ENCODE measurements at places on chromosomes 6 and 20.

DNA sequence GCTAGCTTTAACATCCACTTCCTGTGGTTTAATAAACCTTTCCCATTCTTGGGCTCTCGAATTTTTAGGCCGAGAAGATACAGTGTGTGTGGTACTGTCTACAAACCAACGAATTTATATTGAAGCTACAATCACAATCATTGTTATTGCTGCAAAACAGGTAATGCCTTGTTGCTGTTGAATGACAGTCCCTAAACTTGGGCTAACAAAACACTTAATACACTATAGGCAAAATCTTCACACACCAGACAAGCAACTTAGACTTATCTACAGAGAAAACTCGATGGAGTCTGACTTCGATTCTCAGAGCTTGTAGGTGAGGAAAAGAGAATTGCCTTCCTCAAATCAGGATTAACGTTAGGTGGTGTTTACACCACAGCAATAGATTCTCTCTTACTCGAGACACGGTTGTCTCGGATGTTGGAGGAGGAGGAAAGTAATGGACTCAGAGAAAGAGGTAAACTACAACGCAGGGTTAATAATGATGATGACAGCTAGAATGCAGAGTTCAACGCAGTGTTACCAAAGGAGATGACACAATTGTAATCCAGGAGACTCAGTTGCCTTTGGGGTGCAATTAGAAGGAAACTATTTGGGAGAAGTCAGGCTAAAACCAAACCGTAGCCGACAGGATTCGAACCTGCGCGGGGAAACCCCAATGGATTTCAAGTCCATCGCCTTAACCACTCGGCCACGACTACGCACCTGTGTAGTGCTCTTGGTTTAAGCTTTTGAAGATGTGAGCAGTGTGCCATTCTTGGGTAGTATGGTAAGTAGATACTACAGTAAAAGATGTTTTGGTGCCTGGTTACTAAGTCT, 32.5 kb upstream of the ZNF184 start:
- peak; percentile 46 for DNase-seq

GRCh38 chr6:11828262-11828870, 49.8 kb upstream of the ADTRP start:
- no peak for DNase-seq

DNA sequence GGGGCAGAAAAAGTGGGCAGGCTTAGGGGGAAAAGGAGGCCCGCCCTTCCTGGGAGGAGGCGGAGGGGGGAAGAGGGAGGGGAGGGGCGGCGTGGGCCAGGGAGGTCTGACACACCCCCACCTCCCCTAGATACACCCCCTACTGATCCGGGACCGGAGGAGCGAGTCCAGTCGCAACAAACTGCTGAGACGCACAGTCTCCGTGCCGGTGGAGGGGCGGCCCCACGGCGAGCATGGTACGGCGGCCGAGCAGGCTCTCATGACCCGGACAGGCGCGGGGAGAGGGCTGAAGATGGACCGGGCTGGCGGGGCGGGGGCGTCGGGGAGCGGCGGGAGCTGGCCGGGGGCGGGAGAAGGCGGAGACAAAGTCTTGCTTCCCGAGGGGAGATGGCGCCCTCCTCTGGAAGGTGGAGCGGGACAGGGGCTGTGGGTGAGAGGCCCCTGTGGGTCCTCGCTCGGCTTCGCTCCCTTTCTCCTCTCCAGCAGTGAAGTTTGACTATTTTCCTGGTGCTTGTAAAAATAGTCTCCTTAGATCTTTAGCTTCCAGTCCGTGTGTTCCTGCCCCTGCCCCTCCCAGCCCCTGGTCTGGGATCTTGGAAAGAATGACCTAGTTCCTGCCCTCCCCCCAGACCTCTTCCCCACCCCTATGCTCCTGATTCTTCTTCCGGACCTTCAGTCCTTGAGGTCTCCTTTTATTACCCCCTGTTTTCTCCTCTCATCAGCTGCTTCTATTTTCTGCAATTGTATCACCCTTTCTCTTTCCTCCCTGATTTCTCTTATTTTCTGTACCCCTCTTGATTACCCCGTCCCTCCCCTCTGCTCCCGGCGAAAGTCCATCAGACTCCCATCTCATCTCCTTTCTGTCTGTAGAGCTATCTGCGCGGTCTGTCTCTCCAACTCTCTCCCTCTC, 6.1 kb downstream of the SYNGAP1 start:
- peak; percentile 82 for DNase-seq

DNA sequence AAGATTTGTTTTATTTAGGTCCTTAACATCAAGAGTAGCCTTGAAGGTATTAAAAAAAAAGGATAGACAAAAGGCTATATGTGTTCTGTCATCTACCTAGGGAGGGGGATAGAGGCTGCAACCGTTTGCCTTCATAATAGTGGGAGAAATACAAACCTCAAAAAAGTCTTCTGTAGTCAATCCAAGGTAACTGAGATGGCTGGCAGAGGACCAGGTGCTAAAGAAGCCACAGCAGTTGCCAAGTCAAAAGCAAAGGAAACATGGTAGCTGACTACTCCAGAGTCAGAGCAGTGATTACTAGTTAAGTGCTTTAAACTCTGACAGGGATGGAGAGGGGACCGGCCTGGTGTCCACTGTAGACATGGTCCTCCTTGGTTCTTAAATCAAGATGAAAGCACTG, 249.4 kb downstream of the PTPRK start:
- no peak for DNase-seq

DNA sequence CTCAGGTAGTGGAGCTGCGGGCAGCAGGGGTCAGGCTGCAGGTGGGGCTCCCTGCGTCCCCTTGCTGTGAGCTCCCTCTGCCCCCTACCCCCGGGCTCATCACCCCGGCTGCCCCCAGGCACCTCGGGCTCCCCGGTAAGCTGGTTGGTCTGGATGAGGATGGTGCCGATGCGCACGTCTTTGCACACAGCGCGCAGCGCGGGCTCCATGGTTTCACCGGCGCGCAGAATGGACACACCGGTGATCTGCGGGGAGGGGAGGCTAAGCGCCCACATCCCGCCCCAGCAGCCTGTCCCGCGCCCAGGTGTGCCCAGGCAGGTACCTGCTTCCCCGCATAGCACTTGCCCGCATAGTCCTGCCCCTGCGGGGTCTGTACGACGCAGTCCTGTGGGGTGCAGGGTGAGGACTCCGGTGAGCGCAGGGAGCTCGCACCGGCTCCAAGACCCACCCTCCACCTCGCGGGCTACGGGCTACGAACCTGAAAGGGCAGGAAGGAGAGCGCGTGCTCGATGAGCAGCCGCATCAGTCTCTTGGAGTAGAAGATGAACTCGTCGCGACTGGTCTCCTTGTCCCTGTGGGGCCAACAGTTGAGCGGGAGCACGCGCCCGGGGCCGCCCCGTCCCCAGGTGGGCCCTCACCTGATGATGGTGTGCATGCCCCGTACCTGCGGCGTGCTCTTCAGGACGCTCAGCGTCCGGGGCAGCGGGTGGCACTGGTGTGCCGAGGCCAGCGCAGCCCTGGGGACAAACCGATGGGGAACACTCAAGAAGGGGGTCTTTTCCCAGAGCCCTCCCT, 15.5 kb downstream of the UCKL1 start:
- DNase-seq: no peak

- no peak for DNase-seq
These were observed 52.9 kb upstream of the FABP7 start for GRCh38 chr6:122726649-122727048.

DNA sequence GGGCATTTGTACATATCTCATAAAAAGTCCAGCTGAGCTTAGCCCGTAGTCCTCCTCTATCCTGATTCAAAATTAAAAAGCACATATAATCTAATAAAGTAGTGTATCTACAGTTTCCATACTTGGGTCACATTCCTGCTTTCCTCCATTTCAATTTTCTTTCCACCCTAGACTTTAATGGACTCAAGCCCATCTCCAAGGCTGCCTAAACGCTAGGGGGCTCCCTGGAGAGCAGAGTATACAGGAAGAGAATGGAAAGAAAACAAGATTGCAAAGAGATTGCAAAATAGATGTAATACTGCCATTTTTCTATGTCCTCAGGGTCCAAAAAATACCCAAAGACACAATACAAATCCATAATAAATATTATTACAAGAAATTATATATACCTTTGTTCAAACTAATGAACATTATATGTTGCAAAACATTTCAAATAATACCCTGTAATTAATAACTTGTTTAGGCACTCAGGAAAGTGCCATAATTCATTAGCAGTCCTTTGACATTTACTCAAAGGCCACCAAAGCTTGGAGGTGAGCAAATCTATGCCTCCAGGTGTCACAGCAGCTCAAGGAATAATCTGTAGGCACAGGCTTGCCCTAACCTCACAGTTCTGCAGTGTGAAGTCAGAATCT, 2.4 kb upstream of the MCM3 start:
- DNase-seq: peak; percentile 24

- no peak for DNase-seq
These were observed 173.0 kb upstream of the ECI2 start for GRCh38 chr6:4308364-4308763.

- DNase-seq: no peak
These were observed 39.5 kb upstream of the MCUR1 start for GRCh38 chr6:13853871-13854270.

DNA sequence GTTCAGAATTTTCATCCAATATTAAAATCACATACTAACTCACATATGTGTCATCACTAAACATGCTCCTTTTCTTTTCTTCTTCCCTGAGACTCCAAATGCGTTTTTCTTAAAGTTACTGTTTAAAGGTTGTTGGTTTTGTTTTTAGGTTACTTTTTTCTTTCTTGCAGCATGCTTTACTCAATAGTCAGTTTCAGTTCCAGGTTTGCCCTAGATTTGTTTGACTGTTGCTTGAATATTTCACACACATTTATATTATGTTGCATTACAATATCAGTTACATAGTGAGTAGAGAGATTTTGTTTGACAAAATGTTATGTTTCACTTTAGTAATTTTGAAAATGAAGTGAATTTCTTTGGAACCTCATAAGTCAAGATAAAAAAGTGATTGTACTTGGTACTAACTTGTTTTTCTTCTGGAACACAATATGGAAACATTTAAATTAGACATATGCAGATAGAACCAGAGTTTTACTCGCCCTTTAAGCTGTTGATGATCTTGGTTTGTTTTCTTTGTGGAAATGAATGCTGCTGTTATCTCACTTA, 27.3 kb downstream of the FNDC1 start:
- DNase-seq: no peak

GRCh38 chr6:116685437-116685993, 4.5 kb downstream of the KPNA5 start:
- no peak for DNase-seq

DNA sequence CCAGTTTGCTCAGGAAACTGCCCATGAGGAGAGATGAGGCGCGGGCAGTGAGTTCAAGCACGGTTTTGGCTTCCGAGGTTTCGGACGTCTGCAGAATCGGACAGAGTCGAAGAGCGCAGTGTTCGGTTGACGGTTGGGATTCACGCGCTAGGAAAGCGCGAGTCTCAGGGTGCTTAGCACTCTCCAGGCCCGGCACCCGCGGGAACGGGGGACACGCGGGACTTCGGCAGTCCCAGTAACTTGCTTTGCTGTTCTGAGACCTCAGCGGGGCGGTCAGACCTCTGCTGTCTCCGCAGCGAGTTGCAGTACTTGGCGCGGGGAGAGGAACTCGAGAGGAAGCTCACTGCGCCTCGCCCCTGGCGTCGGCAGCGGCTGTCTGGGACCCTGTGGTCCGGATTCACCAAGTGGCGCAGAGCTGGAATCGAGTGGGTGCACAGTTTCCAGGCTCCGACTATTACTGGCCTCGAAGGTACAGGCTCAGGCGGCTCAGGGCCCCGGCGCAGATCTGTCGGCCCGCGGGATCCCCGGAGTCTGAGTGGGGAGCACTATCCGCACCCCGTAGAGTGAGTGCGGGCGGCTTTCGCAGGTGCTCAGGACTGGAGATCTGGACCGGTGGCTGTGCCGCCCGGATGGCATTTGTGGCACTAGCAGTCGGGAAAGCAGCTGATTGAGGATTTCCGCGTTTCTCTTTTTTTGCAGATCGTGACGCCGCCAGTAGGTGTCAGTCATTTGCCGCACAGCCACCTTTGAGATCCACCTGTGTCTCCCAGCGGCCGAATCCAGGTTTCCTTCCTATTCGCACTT, at the start of gene POM121L2:
TSS of gene POM121L2 (minus strand) at position 128 of the 804 bp plus-strand sequence. CDS start at position 25, 103 bp downstream.
- DNase-seq: peak; percentile 2

GRCh38 chr6:75167325-75167724, 38.5 kb downstream of the COL12A1 start:
- no peak for DNase-seq

DNA sequence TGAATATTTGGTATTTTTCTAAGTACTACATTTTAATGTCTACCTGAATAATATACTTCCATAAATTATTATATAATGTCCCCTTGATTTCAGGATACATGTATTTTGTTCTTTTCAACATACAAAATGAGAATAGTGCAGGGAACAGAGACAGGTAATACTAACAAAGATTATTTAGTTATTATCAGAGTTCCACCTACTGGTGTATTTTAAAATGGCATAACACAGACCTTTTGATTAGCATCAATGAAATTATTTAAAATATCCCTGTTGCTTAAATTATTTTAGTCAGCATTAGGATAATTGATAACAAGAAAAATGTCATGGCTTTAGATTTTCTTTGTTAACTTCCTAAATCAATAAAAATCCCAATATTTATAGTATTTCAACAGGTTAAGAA, 184.0 kb downstream of the PRDM13 start:
- no peak for DNase-seq

DNA sequence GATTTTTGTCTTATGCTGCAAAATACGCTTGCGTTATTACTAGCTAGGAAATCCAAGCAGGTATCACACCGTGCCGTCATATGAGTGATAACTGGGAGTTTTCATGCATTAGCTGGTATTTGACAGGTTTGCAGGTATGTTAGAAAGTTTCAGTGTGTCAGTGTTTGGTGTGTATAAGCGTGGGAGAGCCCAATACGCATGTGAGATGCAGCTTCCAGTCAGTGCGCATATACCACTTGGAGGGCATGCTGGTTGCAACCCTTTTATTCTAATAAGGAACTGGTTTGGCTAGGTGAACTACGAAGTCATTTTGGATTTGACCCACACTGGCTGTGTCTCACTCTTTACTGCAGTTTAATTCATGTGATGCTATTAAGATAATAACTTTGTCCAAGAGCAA, 35.1 kb downstream of the JARID2 start:
- DNase-seq: no peak

DNA sequence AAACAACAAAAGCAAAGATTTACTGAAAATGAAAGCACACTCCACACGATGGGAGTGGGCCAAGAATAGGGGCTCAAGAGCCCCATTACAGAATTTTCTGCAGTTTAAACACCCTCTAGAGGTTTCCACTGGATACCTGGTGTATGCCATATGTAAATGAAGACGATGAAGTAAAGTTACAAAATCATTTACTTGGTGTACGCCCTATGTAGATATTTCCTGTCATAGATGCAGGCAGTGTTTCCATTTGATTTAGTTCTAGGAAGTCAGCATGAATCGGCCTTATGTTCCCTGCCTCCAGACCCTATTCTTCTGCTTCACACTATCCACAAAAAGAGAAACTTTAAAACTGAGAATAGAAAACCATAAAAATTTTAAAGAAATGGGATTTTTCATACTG, 404.4 kb upstream of the GJE1 start:
- no peak for DNase-seq

Measured in T-helper 22 cell (primary cell).